Left lobe of liver (tissue), 2 donors: ENCODE measurements at places on chromosomes 4 and X.
A peak's percentile ranks its signal among the peaks of the same experiment; 100 is the strongest.

- no peak for DNase-seq
Observed at GRCh38 chr4:126386512-126386911, 1071.8 kb downstream of the FAT4 start.

DNA sequence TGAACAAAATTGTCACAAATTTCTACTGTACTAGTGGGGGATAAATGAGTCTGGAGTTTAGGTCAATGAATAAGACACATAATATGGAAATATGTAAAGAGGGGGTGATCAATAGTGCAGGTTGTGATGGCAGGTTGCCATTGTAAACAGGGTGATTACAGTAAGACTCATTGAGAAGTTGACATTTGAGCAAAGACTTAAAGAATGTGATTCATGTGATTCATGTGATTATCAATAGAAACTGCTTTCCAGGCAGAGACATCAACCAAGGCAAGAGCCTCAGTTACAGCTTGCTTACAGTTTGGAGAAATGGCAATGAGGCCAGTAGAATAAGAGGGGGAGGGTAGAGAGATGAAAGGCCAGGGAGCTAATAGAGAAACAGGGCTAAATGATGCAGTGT, 45.8 kb upstream of the GIMD1 start:
- DNase-seq, result no peak

DNA sequence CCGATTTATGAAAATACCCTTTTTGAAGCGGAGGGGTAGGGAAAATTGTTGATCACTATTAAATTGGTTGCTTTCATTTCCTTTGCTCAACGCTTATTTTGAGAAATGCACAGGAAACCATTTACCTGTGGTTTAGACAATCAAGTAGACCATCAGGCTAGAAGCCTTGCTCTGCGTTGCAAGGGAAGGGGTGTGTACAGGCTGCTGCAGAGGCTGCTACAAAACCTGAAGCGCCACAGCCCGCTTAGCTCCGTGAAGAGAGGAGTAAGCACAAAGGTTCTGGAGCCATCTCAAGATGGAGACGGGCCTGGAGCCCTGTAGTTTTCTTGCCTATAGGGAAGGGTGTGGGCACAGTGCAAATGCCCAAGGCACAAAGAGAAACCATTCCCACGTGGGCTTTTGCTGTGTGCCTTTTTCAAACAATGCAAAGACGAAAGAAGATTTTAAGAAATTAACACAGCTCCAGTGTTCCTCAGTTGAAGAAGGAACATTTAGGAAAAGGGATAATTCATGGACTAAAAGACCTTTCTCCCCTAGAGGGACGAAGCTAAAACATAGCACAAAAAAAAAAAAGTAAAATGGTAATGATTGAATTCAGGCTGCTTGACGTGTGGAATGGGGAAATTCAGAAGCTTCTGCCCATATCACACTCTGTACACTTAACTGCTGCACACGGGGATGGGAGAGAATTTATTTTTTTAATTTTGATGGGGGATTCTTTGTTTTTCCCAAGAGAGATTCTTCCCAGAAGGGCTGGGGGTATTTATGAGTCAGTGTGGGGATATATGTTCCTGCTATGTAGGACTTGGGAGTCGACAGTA, 3.5 kb downstream of the TMSB4X start:
- DNase-seq, result no peak

GRCh38 chr4:85419103-85419502, 55.8 kb upstream of the ARHGAP24 start:
- DNase-seq, result no peak

DNA sequence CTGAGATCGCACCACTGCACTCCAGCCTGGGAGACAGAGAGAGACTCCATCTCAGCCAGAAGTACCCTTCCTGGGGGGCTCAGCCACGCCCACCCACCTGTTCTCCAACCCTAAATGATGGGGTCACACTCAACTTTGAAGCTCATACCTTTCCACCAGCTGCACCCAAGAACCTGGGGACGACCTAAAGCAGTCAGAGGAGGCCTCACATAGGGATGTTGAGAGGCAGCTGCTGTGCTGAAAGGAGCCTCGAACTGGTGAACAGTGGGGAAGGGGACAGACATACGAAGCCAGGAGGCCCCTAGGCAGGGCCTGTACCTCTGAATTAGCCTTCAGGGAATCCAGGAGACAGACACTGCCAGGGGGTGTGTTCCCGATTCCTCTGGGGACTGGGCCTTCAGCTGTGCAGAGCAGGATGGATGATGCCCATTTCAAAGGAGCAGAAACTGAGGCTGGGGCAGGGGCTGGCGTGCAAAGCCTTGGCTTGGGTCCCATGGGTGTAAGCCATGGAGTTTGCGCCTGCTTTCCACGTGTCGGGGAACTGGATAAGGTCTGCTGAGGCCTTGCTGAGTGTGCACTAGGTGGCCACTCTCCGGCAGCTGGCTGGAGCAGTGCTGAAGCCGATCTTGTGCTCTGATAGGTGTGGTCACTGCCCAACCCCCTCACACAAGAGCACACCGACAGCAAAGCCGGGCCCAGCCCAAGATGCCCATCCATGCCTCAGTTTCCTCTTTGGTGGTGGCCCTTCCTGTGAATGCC, 130.8 kb downstream of the CPZ start:
- DNase-seq, result peak; percentile 22

GRCh38 chrX:55787063-55787462, 69.5 kb downstream of the RRAGB start:
- DNase-seq, result no peak

DNA sequence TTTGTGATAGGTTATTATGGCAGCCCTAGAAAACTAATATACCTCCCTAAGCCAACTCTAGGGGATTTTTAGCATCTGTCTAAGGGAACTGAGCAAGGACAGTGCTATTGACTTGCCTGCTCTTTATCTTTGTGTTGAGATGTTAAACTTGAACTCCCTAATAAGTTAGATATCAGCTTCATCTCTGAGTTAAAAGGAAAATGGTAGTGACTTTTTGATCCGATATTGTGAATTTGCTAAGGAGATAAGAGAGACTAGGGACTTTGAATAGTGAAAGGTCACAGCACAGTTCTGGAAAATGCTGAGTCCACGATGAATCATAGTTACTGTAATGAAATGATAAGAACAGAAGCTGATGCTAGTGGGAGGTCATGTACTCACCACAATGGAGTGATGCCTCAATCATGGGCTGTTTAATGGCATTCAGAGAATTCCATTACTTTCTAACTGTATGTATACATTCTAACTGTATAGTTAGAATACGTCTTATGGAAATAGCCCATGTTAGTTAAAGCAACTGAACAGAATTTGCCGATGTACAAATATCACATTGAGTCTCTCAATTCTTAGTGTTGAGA, 147.2 kb downstream of the GLRA3 start:
- DNase-seq, result no peak

DNA sequence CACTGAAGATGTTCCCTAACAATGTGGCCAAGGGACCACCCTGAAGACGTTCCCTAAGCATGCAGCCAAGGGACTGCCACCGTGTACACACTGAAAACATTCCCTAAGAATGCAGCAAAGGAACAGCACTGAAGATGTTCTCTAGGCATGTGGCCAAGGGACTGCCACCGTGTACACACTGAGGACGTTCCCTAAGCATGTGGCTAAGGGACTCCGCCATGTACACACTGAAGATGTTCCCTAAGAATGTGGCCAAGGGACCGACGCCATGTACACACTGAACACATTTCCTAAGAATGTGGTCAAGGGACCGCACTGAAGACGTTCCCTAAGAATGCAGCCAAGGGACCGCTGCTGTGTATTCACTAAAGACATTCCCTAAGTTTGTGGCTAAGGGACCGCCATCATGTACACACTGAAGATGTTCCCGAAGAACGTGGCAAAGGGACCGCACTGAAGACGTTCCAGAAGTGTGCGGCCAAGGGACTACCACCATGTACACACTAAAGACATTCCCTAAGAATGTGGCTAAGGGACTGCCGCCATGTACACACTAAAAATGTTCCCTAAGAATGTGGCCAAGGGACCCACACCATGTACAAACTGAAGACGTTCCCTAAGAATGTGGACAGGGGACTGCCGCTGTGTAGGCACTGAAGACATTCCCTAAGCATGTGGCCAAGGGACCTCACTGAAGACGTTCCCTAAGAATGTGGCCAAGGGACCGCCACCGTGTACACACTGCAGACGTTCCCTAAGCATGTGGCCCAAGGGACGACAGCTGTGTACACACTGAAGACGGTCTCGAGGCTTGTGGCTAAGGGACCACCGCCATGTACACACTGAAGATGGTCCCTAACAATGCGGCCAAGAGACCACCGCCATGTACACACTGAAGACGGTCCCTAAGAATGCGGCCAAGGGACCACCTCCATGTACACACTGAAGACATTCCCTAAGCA, 54.8 kb downstream of the DHRSX start:
- DNase-seq, result no peak
